Fibroblast of mammary gland (primary cell): ENCODE measurements at places on chromosomes 3 and 15.

DNA sequence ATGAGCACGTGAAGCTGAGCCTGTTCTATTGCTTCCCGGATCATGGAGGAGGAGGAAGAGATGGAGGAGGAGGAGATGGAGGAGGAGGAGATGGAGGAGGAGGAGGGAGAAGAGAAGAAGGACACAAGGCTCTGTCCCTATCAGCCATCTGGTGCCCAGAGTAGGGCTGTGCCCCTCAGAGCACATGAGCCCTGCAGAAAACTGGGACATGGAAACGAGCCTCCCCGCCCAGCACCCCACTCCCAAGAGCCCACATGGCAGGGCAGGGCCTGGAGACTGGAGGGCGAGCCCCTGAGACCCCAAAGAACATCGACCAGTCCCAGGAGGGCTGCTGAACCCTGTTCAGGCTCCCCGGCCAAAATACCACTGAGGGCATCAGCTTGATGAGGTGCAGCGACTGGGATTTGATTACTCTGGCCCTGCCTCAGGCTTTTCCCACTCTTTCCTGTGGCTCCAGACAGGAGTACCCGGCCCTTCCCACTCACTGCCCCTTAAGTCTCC, 285.6 kb downstream of the UACA start:
- DNase-seq, result no peak

GRCh38 chr15:23503576-23503975, 56.5 kb upstream of the GOLGA6L2 start:
- no peak for DNase-seq

DNA sequence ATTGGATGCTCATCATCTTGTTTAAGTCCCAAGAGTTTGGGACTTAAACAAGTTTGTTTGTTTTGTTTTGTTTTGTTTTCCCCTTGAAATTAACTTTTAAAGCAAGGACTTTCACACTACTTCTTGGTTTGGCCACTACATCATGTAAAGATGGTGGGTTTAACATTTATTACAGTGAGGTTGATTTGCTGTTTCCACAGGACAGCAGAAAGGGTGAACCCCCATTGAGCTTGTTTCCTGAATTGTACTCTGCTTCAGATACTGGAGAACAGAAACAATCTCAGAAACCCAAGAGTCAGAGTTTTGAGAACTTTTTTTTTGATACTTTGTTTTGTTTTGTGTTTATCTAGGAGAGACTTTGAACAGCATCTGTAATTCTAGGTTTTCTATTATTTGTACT, 6.7 kb downstream of the POU1F1 start:
- DNase-seq, result no peak

DNA sequence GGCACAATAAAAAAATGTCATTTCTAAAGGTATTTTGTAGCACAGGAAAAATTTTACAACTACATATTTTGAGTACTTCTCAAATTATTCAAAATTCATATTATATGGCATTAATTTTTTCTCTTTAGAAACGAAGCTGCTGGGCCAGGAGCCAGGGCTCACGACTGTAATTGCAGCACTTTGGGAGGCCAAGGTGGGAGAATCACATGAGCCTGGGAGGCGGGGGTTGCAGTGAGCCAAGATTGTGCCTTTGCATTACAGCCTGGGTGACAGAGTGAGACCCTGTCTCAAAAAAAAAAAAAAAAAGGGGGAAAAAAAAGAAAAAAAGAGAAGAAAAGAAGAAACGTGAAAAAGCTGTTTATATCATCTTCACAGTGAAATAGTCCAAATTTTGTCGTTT, 62.0 kb downstream of the CADM2 start:
- no peak for DNase-seq

GRCh38 chr3:178284181-178284580, 252.1 kb upstream of the KCNMB2 start:
- DNase-seq, result no peak

DNA sequence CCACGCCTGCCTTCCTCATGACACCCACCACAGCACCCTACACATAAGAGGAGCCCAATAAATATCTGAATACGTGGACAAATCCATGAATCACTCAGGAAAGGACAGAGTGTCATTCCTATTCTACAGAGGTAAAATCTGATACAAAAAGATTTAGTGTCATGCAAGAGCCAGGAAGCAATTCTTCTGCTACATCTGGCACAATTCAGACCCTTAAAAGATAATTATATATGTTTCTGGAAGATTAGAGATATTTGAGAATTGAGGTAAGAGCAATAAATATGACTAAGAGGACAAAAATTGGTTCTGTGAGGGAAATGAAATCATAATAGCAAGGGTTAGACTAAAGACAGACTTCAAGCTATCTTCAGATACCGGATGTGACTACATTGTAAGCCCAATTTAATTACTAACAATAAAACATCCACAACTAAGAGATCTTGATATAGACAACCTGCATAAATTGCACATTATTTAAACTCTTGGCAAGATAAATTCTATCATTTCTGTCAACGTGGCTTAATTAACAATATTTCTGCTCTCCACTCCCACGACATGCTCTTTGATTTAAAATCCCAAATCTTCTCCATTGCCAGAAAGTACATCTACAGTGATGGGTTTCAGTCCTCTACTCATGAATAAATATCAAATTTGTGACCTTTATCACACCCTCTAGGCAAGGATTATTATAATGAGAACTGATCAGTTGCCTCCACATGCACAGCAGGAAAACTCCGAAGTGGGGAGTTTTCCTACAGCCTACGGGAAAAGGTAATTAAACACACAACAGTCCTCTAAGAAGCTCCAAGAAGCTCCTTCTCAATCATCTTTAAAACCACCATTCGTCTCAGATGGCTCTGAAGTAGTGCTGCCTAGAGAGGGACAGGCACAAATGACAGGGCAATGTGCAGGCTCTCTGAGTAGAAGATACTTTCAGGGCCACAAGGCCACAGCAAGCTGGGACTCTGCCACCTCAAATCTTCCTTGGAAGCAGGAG, 32.6 kb downstream of the MB21D2 start:
- peak; percentile 48 for DNase-seq

- peak; percentile 61 for DNase-seq
Measured at GRCh38 chr3:87167628-87168456, 59.3 kb upstream of the CHMP2B start.
